ENCODE measurements at places on chromosomes 5 and 9. TPM values are rescaled to one million over a fixed set of nuclear protein-coding genes. Genes with fewer than 3 reads are reported as not detected.

Gene ESM1
- total RNA-seq = 0.23 TPM

DNA sequence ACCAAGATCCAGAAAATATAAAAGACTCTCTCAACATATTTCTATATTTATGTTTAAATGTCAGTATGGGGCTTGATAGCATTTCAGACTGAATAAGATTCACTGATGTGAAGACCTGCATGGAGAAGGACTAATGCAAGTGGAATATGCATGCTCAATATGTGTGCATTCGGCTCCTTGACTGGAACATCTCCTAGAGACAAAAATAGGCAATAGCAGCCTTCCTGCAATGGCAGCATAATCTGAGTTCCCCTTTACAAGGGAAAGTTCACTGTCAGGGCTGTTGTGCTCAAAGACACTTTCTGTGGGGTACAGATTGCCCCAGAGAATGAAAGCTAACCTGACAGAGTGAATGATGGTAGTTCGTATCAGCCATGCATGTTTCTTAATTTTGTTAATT, 42.4 kb downstream of the STARD4 start:
- H3K4me1 ChIP-seq = peaks cover 10% of the 10 kb centered on the region
- H3K36me3 ChIP-seq = peaks cover 11% of the 10 kb centered on the region
- H3K27ac ChIP-seq = no peak overlapping the region

Gene ADCY2
- total RNA-seq = 0.84 TPM

Gene SLC35D2
- 22.0 TPM for total RNA-seq

Gene SLC34A3
- total RNA-seq = 0.27 TPM

GRCh38 chr9:115207003-115207836, 89.3 kb upstream of the TNC start:
- no peak overlapping the region for H3K4me3 ChIP-seq
- H3K4me1 ChIP-seq = peaks cover 44% of the 10 kb centered on the region
- no peaks in the 10 kb centered on the region for H3K36me3 ChIP-seq
- no peak for DNase-seq

DNA sequence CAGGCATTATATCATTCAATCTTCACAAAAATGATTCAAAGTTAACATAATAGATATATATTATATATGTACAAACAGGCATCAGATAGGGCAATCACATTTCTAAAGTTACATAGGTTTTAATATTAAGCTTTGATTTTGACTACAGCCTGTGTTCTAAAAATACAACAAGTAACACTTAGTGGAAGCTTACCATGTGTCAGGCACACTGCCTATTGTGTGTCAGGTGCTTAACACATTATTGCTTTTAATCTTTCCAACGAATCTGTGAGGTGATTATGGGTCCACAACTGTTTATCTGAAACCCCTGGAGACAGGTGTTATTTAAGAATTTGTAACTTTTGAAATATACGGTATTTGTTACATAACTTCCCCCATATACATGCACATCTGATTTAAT, 25.2 kb downstream of the FBN2 start:
- no peak overlapping the region for H3K27ac ChIP-seq
- peaks cover 32% of the 10 kb centered on the region for H3K36me3 ChIP-seq
- no peaks in the 10 kb centered on the region for H3K27me3 ChIP-seq
- no peak overlapping the region for H3K4me3 ChIP-seq
- peaks cover 9% of the 10 kb centered on the region for H3K4me1 ChIP-seq
- DNase-seq = no peak

- no peaks in the 10 kb centered on the region for H3K36me3 ChIP-seq
- no peaks in the 10 kb centered on the region for H3K4me1 ChIP-seq
Observed at GRCh38 chr9:136705564-136705963, 6.8 kb upstream of the DIPK1B start.

GRCh38 chr9:68970151-68970550, 43.8 kb downstream of the PRKACG start:
- H3K4me3 ChIP-seq = no peak overlapping the region
- DNase-seq = no peak
- peaks cover 6% of the 10 kb centered on the region for H3K4me1 ChIP-seq
- no peaks in the 10 kb centered on the region for H3K36me3 ChIP-seq
- no peak overlapping the region for H3K27ac ChIP-seq

GRCh38 chr5:66896171-66896570, 300.0 kb downstream of the MAST4 start:
- DNase-seq = no peak
- H3K27ac ChIP-seq = no peak overlapping the region
- H3K4me3 ChIP-seq = no peak overlapping the region
- H3K4me1 ChIP-seq = peaks cover 44% of the 10 kb centered on the region

Gene TPRN
- 18.5 TPM for total RNA-seq

Measured in mesothelial cell of epicardium (in vitro differentiated cells).